Motor neuron (in vitro differentiated cells): ENCODE measurements at places on chromosomes 12 and 14. TPM values are rescaled to one million over a fixed set of nuclear protein-coding genes. Genes with fewer than 3 reads are reported as not detected.

DNA sequence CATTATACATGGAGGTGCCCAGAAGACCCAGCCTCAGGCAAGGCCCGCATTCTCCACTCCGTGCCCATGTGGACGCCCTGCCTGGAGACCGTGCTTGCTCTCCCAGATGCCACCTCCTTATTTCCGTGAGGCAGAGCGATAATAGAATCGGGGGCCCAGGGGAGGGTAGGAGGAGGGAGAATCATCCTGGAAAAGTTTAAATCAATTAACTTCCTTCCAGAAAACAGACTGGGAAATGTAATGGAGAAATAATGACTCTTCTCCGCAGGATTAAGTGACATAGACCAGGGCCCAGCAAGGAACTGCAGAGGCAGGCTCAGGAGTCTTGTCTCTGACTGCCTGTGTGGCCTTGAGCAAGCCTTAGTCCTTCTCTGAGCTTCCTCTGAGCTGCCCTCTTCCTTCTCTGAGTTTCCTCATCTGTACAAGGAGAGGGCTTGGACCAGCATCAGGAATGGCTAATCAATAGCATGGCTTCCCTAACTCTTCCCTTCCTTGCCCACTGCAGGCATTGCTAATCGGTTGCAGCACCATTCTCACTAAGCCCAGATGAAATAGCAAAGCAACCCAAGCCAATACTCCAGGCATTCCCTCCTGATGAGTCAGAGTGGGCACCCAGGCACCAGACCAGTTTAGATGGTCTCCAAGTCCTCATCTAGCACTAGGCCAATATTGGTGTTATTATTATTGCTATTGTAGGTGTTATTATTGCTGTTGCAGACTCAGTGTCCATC, 11.3 kb upstream of the FAM222A start:
- no peak for ATAC-seq

GRCh38 chr12:91021076-91021475, 16.3 kb upstream of the EPYC start:
- no peak for ATAC-seq

DNA sequence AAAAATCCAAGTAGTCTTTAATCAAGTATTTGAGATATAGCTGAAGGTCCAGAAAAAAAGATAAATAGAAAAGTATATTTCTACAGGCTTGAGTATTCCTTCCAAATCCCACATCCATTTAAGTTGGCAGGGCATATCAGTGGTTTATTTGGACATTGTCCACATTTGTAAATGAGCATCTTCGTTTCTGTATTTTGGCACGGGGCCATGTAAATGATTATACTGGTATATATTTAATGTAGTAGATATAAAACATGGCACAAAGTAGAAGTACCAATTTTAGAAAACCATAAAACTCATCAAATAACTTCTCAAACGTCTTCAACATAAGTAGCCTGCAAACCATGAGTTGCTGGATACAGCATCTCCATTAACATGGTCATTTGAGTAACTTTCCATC, 437.4 kb upstream of the SOX5 start:
- ATAC-seq: no peak

- ATAC-seq: no peak
Observed at GRCh38 chr14:99080306-99080705, 191.7 kb downstream of the BCL11B start.

DNA sequence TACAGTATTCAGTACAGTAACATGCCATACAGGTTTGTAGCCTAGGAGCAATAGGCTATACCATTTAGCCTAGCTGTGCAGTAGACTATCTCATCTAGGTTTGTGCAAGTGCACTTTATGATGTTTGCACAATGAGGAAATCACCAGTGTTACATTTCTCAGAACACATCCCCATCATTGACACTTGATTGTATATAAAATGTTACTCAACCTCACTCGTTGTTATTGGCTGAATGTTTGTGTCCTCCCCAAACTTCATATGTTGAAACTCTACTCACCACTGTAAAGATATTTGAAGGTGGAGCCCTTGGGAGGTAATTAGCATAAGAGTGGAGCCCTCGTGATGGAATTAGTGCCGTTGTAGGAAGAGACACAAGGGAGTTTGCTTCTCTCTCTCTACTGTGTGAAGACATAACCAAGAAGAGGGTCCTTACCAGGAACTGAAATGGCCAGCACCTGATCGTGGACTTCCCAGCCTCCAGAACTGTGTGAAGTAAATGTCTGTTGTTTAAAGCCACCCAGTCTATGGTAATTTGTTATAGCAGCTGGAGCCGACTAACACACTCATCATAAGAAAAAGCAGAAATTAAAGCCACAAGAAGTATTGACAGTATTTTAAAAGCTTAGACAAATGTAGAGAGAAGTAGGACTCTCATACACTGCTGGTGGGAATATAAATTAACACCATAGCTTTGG, 3.2 kb upstream of the MED13L start:
- ATAC-seq: no peak

The WASHC4 gene
- total RNA-seq: 86.1 and 88.6 TPM in 2 replicates

DNA sequence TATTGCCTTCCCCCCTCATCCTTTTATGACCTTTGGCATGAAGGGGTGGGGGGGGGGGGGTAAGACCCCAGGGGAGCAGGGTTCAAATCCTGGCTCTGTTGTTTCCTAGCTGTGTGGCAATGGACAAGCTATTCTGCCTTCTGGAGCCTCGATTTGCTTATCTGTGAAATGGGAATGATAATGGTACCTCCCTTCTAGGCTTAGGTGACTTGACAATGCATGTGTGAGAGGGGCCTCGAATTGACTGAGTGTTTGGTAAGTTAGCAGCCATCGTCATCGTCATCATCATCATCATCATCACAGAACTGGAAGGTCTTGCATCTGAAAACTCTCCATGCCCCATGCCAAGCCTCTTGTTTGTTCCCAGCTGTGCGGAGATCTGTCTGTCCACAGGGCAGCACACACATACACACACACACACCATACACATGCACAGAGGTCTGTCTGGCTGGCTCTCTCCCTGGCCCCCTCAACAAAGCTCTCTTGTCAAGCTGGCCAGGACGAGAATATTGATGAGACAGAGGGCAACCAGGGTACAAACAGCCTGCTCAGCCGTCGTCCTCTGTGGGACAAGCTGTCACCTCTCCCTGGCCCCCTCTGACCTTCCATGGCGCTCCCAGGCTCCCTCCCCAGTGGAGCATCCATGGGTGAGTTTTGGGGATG, 5.9 kb upstream of the SDS start:
- no peak for ATAC-seq

DNA sequence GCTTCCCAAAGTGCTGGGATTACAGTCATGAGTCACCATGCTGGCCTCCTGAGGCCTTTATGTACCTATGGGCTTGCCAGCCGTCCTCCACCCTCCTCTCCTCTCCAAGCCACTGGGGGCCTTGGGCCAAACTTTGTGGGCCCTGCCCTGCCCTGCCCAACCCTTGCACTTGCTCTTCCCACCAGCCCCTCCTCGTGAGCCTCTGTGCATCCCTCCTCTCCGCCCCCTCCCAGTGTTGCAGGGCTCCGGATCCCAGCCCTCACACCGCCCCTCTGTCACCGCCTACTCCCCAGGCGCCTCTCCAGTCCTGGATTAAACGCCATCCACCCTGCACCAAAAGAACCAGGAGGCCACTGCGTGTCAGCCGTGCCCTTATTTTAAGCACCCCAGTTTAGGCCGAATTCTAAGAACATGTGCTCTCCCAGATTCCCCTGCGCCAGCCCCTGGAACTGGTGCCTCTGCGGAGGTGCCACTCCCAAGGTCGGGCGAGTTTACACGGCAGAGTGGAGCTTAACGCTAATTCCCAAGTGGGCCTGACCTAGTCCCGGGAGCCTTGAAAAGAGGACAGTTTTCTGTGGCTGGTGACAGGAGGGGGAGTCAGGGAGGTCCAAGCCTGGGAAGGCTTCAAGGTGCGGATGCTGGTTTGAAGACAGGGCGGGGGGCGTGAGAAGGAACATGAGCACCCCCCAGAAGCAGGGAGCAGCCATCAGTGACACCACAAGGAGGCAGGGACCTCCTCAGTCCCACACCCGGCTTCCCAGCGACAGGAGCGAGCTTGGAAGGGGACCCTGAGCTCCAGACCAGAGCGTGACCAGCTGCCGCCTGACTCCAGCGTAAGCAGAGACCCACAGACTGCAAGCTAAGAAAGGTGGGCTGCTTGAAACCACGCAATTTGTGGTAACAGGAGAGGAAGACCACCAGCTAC, 21.2 kb upstream of the CDCA4 start:
- ATAC-seq: peak; percentile 72

DNA sequence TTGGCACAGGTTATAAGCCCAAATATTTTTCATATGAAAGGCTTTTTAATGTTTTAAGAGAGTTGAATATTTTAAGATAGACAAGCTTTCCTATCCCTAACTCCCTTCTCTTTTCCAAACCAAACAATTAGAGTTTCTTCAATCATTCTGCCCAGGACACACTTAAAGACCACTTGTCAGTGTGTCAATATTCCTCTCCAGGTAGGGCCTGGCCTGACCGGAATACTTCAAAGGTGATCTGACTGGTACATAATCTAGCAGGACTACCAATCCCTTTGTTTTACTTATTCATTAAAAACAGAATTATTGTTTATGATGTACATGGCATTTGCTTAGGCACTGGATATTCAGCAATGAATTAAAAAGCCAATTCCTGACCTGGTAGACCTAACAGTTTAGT, 24.2 kb upstream of the SNRPF start:
- ATAC-seq: no peak

The SERPINA9 gene
- total RNA-seq: 0.16 TPM in 1 of 2 replicates, not detected in the other

- ATAC-seq: peak; percentile 42
Observed at GRCh38 chr12:44930972-44931600, 55.0 kb upstream of the NELL2 start.

The PKP2 gene
- 7.1 and 7.3 TPM in 2 replicates for total RNA-seq

The ETFBKMT gene
- total RNA-seq: 2.6 and 3.0 TPM in 2 replicates

- no peak for ATAC-seq
Observed at GRCh38 chr12:13273097-13273496, 76.6 kb downstream of the EMP1 start.

The NDUFB1 gene
- total RNA-seq: 306 and 308 TPM in 2 replicates

DNA sequence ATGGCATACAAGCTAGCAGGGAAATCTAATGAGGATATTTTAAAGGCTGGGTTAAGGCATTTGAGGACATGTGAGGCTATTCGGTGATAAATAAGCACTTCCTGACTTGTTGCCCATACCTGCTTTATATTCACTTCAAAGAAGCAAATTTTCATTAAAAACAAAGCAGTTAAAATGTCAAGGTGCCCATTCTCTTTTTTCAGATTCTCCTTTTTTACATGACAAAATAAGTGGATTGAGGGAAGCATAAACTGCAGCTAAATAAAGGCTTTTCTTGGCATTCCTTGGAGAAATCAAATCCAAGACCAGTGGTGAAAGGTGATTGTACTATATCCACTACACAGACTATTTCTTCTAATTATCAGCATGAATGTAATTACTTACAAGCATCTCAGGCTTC, 166.9 kb downstream of the PTCSC3 start:
- no peak for ATAC-seq

The EPYC gene
- 0.09 TPM in 1 of 2 replicates, not detected in the other for total RNA-seq
